Activated CD4-positive, alpha-beta T cell treated with anti-CD3 and anti-CD28 coated beads, Interleukin-2, amount 50 U/mL, for 16 hours (primary cell): ENCODE measurements at places on chromosomes 5 and 9.

- no peak for DNase-seq
These were observed 60.5 kb downstream of the GABRG2 start for GRCh38 chr5:162128117-162128516.

DNA sequence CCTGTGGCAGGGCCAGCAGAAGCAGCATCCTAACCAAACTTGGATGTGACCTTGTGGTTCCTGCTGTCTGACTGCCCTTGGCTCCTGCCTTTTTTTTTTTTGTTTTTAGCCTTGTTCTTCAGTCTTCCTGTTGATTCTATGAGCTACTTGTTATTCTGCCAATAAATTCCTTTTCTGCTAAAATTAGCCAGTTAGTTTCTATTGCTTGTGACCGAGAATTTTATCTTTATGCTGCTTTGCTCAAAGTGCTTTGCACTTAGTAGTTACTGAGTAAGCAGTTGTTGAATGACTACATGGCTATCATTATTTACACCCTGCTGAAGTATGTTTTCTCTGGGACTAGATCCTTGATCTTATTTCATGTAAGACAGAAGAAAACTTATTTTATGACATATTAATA lies 20.8 kb upstream of the ATG10 start:
- no peak for DNase-seq

- no peak for DNase-seq
These were observed 109.6 kb upstream of the PJA2 start for GRCh38 chr5:109519416-109519815.

DNA sequence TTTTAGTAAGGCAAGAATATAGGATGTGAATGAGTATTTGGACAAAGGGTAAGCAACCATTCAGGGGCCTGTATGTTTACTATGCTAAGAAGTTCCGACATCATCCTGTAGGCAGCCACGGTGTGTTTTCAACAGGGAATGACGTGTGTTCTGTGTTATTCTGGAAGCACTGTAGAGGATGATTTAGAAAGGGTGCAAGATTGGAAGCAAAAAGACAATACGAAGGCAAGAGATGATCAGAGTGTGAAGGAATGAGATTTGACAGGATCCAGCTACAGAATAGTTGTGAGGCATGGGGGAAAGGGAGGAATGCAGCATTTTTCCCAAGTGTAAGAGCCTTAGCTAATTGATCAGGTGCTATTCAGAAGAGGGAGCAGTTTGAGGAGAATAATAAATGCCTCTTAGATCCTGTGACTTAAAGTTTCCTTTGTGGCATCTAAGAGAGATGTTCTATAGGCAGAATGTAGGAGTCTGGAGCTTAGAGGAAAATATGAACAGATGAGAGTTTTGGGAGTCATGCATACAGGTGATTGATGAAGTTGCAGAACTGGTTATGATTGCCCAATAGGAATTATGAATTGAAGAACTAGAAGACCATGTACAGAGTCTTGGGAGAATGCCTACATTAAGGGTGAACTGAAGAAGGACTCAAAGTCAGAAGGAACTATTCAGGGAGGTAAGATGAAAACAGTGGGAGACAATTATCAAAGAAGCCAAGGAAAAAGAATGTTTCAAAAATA lies 2.5 kb downstream of the SMC5 start:
- no peak for DNase-seq

DNA sequence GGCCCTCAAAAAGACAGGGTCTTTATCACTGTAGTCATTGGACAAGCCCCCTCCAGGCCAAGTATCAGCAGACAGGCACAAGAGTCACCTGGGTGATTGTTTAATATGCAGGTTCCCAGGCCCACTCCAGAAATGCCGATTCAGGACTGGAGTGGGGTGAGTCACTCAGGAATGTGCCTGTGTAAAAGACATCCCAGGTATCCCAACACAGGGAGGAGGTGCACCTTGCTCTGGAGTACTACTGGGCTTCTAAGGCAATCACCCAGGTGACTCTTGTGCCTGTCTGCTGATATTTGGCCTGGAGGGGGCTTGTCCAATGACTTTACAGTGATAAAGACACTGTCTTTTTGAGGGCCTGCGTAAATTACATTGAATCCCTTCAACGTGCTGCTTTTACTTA lies 40.6 kb downstream of the ACTL7B start:
- no peak for DNase-seq

DNA sequence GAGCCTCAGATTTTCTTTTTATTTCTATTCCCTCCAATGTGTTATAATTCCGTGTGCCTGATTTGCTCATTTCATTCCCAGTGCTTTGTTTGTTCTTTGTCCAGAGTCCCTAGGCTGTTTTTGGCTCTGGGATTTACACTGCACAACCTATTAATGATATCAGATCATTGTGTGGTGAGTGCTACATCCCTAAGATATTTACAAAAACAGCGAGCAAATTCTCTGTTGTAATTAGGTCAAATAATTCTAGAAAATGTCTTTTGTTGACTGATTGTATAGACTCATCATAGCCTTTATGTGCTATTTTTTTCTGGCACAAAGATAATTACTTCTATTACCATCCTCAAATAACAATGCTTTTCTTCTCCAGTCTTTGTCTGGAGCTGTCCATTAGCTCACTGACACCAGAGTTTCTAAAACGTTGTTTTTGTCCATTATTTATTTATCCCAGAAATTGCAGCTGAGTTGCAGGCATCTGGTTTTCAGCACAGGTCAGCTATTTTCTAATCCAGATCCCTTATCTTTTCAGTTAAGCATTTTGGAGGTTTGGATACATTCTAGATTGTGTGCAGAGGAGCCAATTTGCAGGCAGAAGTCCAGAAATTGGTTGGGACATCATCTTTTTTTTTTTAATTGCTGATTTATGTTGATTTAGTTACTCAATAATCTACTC lies 379.9 kb upstream of the DMAC1 start:
- no peak for DNase-seq

GRCh38 chr5:170293273-170293672 lies 4.3 kb downstream of the LCP2 start:
- DNase-seq: peak; percentile 79

DNA sequence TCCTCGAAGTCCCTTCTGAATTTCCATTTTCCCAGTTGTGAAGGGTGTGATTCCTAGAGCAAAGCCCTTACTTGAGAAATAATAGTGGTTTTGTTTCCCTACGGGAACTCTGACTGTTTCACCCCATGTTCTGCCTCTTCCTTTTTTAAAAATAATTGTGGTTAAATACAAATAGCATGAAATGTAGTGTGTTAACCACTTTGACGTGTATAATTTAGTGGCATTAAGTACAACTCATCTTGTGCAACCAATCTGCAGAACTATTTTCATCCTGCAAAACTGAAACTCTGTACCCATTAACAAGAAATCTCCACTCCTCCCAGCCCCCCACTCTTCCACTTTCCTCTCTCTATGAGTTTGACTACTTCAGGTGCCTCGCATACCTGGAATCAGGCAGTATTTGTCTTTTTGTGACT lies 35.6 kb upstream of the HAND1 start:
- peak; percentile 56 for DNase-seq

- DNase-seq: no peak
These were observed 562 bp downstream of the GSN start for GRCh38 chr9:121268598-121268850.

DNA sequence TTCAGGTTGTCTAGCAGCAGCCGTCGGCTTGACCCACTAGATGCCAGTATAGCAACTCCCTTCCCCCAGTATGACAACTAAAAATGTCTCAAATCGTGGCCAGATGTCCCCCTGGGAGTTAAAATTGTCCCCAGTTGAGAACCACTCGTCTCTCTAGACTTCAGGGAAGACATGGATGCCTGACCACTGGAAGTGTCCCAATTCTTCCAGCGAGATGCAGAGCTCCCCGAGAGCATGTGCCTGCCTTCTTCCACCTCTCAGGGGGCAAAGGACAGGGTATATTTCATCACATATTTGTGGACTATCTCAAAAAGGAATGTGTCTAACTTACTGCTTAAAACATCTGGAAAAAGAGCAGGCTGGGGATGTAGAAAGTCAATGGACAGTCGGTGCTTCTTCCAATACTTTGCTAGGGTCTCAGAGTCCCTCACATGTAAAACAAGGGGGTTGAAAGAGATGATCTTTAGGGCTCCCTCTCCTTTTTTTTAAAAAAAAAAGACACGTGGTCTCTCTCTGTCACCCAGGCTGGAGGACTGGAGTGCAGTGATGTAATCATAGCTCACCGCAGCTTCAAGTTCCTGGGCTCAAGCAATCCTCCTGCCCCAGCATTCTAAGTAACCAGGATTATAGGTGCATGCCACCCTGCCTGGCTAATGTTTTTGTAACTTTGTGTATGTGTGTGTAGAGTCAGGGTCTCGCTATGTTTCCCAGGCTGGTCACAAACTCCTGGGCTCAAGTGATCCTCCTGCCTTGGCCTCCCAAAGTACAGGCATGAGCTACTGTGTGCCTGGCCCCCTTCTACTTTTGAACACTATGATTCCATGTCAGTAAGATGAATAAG lies 190.6 kb downstream of the DAB2IP start:
- DNase-seq: no peak

GRCh38 chr5:134255418-134256150 lies 29.7 kb upstream of the PPP2CA start:
- DNase-seq: no peak

DNA sequence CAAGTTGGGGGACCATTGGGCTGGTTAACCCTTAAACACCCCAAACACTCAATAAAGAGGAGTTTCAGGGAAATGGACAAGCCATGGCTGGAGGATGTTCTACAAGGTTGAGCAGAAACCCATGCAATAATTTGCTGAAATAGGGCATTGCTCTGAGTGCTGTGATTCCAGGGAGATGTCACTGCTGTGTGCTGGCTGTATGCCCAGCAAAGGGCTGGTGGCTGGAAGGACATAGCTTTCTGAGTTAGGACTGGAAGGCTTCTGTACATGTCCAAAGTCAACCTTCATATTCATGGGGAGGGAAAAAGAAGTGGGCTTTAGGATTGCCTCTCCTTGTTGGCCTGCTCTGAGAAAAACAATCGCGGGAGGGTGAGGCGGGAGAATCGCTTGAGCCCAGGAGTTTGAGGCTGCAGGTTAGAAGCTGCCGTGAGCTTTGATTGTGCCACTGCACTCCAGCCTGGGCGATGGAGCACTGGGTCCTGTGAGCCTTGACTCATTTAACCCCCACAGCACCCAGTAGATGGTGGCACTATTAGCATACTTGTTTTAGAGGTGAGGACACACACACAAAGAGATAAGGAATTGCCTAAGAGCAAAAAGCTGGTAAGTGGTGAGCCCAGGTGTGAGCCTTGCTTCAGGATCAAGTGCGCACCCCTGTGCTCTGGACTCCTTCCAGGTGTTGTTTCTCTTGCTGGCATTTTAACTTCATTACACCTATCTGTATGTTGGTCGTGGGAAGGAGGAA lies 20.4 kb downstream of the IL12B start:
- DNase-seq: no peak

GRCh38 chr5:144960296-144960695 lies 789.6 kb downstream of the KCTD16 start:
- DNase-seq: no peak

DNA sequence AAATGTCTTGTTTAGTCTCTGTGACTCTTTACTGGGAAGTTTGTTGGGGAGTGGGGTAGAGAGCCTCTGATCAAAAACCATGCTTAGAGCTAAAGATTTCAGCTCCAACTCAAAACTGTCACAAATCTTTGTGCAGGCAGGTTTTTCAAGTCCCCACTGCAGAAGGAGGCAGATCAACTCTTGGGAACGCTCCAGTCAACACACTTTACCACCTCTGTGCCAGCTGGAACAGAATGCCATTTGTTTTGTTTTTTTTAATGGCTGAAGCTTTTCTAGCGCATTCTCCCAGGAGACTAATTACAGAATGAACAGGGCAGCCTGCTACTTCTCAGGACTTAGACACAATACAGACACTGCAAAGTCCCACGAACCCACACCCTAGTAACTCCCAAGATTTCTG lies 17.9 kb upstream of the LHX6 start:
- no peak for DNase-seq

DNA sequence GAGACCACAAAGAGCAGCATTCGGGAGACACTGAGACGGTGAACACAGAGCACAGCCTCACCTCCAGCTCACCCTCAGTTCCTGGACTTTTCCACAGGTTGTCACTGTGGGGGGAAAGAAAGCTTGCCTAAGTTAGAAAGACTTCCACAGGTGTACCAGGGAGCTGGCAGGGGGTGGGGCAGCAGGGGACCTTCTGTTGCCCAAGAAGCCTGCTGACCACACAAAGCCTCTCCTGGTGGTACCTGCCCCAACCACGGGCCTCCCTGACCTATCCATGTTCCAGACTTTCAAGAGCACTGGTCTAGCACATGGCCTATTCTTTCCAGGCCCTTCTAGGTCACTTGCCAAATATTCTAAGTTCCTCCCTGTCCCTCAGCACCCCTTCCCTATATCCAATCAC lies 550.8 kb downstream of the BNC2 start:
- DNase-seq: no peak

- no peak for DNase-seq
These were observed 33.5 kb upstream of the APC start for GRCh38 chr5:112703866-112704820.

- no peak for DNase-seq
These were observed 65.1 kb downstream of the DAP start for GRCh38 chr5:10695759-10696543.

DNA sequence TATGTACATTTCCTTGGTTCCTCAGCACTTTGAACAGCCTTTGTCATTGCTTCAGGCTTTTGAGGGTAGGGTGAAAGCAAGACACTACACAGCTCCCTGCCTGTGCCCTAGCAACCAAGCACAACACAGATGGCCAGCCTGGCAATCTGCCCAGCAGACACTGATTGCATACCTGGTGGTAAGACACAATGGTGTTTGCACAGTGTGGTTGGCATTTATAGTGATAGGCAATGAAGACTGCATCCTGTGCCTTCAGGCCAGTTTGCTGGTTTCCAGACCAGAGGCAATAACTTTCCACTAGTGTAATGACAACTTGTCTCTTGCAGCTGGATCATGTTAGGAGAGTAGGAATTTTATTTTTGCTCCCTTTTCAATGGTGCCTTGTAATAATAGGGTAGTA lies 144.5 kb upstream of the TNC start:
- DNase-seq: no peak

- no peak for DNase-seq
These were observed 234.1 kb downstream of the ADAMTS6 start for GRCh38 chr5:65247594-65247993.

DNA sequence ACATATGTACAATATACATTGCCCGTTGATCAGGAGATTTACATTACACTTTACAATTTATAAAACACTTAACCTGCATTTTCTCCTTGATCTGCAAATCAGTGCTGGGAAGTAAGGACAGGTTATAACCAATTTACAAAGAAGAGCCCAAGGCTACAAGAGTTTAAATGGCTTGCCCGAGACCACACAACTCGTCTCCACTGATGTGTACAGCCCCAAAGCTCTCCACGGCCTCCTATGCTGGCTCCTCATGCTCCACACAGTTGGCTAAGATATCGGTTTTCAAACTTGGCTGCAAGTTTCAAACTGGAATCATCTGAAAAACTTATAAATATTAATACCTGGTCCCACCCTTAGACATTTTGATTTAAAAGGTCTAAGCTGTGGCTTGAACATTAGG lies 10.3 kb downstream of the ACTL7B start:
- no peak for DNase-seq

DNA sequence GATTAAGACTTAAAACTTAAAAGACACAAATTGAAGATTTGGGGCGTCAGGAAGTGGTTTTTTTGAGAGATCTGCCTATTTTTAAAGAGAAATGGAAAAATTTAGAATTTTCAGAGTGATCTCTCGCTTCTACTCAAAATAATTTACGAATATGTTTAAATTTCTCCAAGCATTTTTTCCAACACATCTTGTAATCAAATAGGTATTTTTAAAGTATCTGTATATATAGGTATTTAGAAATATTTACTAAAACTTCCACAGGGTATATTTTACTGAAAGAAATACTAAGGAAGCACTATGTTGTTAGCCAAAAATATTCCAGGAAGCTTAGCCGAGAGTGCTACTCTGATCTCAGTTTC lies 9.8 kb upstream of the PCDHB1 start:
- DNase-seq: no peak
